ENCODE measurements at places on chromosomes 13 and 19. TPM values are rescaled to one million over a fixed set of nuclear protein-coding genes. Genes with fewer than 3 reads are reported as not detected.

Gene ZNF558
- total RNA-seq, result 21.5 TPM

Gene C1QTNF9
- not detected for total RNA-seq

- no peaks in the 10 kb centered on the region for H3K27me3 ChIP-seq
- peak overlapping the region; percentile 98 for H3K27ac ChIP-seq
- H3K4me3 ChIP-seq, result no peak overlapping the region
- H3K36me3 ChIP-seq, result peaks cover 29% of the 10 kb centered on the region
- no peak for DNase-seq
Observed at GRCh38 chr13:97262058-97262457, 39.9 kb downstream of the MBNL2 start.

Gene COG3
- total RNA-seq, result 30.4 TPM

DNA sequence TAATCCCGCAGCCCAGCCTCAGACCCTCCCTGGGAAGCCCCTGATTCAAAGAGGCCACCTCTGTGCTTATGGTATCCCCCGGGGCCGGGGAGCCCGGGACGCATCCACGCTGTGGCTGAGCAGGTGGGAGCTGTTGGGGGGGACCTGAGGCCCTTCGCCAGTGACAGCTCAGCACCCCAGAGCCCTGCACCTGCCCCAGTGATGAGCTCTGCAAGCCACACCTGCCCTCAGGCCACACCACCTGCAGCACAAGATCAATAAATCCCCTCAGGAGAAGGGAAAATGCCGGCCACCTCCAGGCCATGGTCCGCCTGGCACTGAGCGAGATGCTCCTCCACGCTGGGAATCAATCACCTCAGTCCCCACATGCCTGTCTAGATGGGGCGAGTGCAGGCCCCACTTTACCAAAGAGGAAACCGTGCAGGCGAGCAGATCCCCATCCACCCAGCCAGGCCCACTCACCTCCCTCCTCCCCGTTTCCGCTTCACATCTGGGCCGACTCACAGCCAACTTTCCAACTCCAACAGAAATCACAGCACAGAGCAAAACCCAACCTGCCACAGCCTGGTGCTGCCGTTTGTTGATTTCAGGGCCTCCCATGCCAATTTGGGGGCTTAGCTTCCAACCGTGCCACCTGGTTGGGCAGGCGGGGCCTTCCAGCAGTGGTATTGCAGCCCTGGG, 12.8 kb downstream of the MOB3A start:
- H3K36me3 ChIP-seq, result peaks cover 3% of the 10 kb centered on the region
- H3K27ac ChIP-seq, result no peak overlapping the region
- peaks cover 9% of the 10 kb centered on the region for H3K4me1 ChIP-seq
- no peak overlapping the region for H3K4me3 ChIP-seq
- no peaks in the 10 kb centered on the region for H3K27me3 ChIP-seq

- no peak overlapping the region for H3K4me3 ChIP-seq
- no peaks in the 10 kb centered on the region for H3K27me3 ChIP-seq
- no peak for DNase-seq
- H3K4me1 ChIP-seq, result no peaks in the 10 kb centered on the region
- H3K27ac ChIP-seq, result no peak overlapping the region
Observed at GRCh38 chr13:26829716-26830115, 69.1 kb upstream of the GPR12 start.

- peaks cover 17% of the 10 kb centered on the region for H3K4me1 ChIP-seq
- peak overlapping the region; percentile 99 for H3K27ac ChIP-seq
- H3K27me3 ChIP-seq, result no peaks in the 10 kb centered on the region
- peaks cover 54% of the 10 kb centered on the region for H3K36me3 ChIP-seq
Observed at GRCh38 chr19:36574741-36575140, 1.6 kb upstream of the ZNF529 start.

Gene ZFP14
- 7.6 TPM for total RNA-seq

Gene ZNF442
- 5.1 TPM for total RNA-seq

DNA sequence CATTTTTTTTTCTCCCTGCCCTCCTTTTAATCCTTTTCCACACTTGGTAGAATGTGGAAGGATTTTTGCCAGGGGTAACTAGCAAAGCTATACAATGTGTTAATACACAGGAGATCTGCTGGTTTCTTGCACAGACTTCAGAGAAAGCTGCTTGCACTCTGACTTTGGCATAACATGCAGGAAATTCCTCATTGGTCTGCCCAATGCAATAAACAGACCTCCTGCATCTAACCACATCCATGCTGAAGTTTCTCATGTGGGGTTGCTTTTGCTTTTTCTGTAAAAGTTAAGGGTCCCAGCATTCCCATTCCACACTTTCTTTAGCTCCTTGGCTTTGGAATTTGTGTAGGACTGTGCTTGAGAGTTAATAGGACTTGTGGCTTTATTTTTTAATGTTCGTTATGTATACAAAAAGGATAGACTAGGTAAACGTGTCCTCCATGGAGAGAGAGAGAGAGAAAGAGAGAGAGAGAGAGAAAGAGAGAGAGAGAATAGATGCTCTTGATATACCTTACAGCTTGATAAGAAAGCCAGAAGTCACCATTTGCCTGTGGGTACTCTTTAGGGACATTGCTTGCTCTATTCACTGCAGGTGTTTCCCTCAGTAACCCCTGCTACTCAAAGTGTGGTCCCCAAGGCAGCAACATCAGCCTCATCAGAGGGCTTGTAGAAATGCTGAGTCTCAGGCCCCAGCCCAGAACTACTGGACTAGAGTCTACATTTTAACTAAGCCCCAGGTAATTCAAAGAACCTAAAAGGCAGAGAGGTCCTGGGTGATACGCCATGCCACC, 170.5 kb downstream of the SHISA2 start:
- DNase-seq, result no peak
- H3K36me3 ChIP-seq, result no peaks in the 10 kb centered on the region
- H3K4me3 ChIP-seq, result peak overlapping the region; percentile 78
- peaks cover 4% of the 10 kb centered on the region for H3K27me3 ChIP-seq

- no peak overlapping the region for H3K4me3 ChIP-seq
- peaks cover 9% of the 10 kb centered on the region for H3K4me1 ChIP-seq
- DNase-seq, result peak; percentile 34
- H3K27me3 ChIP-seq, result no peaks in the 10 kb centered on the region
- no peak overlapping the region for H3K27ac ChIP-seq
Observed at GRCh38 chr13:100537951-100538462, 50.6 kb downstream of the GGACT start.

Gene NAPSA
- total RNA-seq, result 6.0 TPM

DNA sequence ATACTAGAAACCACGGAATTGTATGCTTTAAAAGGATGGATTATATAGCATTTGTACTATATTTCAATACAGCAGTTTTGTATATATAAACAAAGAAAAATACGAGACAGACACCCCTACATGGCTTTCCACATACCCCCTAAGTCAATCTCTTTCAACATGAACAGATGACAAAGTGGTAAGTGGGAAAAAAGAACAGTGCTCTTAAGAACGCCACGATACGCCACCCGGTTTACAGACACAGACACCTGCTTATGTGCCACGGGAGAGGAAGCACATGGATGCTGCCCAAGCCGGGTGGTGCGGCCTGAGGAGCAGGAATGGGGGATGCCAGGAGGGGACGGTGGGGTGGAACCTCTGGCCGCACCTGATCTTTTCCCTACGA, 8.1 kb downstream of the CAPS start:
- no peak overlapping the region for H3K27ac ChIP-seq
- peaks cover 12% of the 10 kb centered on the region for H3K36me3 ChIP-seq
- no peaks in the 10 kb centered on the region for H3K27me3 ChIP-seq

Gene CDADC1
- 12.5 TPM for total RNA-seq

Gene PSPN
- 4.8 TPM for total RNA-seq

Gene CHMP2A
- 86.5 TPM for total RNA-seq

Gene CGB8
- 9.4 TPM for total RNA-seq

Gene DOCK6
- total RNA-seq, result 58.9 TPM

DNA sequence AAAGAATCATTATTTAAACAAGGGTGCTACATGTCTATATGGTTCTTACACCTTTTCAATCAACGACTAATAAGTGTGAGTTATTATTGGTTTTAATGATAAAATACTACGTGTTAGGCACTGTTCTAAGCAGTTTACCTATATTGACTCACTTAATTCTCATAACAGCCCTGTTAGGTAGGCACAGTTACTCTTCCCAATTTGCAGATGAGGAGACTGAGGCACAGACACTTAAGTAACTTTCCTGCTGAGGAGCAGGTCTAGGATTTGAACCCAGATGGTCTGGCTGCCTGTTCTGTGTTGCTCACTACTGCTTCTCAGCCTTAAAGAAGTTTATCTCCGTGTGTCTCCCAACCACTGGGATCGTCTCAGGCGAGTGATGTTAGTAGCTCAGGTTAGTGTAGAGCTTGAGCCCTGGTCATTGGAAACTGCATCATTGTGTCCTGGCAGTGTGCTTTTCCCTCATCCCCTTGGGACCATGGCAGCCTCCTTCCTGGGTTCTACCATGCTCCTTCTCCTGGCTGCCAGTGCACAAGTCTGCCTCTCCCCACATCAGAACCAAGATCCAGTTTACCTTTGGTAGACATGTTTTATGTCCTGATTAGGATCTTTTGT, 10.9 kb downstream of the UBAC2 start:
- H3K27ac ChIP-seq, result peak overlapping the region; percentile 12
- peaks cover 36% of the 10 kb centered on the region for H3K4me1 ChIP-seq
- peaks cover 37% of the 10 kb centered on the region for H3K36me3 ChIP-seq

Gene A1BG
- 11.7 TPM for total RNA-seq

GRCh38 chr19:52343548-52343947, 7.5 kb downstream of the ZNF610 start:
- H3K4me3 ChIP-seq, result no peak overlapping the region
- H3K27ac ChIP-seq, result peak overlapping the region; percentile 56
- peak; percentile 71 for DNase-seq

Gene ZNF430
- 13.4 TPM for total RNA-seq

- no peaks in the 10 kb centered on the region for H3K27me3 ChIP-seq
- peak overlapping the region; percentile 98 for H3K27ac ChIP-seq
- no peak for DNase-seq
- peaks cover 3% of the 10 kb centered on the region for H3K36me3 ChIP-seq
Observed at GRCh38 chr13:73173279-73173811, 114.5 kb downstream of the KLF5 start.

Gene COX7A1
- total RNA-seq, result not detected

Gene KIRREL2
- total RNA-seq, result 3.3 TPM

DNA sequence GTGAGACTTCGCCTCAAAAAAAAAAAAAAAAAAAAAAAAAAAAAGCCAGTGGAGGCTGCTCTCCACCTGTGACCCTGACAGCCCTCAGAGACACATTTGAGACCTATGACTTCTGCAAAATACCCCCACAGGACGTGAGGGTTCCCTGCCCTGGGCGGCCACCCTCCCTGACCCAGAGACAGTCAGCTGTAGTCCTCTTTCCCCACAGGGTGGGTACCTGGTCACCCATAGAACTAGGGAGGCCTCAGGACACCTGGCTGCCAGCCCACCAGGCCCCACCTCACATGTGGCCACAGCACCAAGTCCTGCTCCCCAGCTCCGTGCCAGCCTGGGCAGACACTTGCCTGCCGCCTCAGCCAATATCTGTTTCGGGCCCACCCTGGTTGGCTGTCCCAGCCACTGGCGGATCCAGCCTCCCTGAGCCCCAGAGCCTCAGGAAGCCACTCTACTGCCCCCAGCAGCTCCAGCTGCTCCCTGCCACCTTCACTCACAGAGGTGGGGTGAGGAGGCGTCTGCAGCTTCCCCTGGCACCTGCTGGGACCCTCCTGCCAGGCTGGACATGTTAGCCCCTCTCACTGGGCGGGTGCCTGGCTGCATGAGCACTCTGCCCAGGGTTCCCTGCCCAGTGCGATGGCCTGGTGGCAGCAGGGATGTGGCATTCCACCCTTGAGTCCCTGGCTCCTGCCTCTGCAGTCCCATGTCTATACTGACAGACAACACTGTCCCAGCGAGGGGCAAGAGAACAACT, 6.9 kb downstream of the MKNK2 start:
- no peak overlapping the region for H3K4me3 ChIP-seq
- H3K36me3 ChIP-seq, result no peaks in the 10 kb centered on the region
- no peak overlapping the region for H3K27ac ChIP-seq
- no peaks in the 10 kb centered on the region for H3K27me3 ChIP-seq

DNA sequence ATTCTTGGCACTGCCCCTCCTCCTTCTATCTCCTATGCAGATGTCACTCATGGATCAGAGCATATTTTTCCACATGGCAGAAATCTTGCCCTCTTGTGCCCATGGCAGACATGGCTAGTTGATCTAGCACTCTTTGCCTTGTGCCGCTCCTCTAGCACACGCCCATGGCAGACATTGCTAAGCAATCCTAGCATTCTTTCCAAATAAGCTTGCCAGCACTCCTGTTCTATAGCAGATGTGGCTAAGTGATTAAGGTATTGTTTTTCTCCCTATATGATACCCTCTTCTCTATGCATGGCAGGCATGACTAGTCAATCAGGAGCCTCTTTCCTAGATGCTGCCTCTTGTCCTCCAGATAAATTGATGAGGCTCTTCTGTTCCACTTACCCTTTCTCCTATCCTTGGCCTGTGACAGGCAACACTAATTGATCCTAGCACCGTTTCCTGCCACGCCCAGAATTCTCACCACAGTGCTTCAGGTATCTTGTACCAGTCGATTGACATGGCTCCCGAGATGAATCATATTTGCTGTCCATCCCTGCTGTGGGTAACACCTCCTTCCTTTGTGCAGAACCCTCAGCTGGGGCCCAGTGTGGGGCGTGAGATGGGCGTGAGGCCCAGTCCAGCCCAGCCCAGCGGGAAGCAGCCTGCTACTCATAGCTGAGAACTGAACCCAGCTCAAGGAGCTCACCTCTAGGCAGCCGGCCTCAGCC, 26.9 kb downstream of the TMED1 start:
- peak overlapping the region; percentile 8 for H3K4me3 ChIP-seq
- no peaks in the 10 kb centered on the region for H3K27me3 ChIP-seq
- H3K27ac ChIP-seq, result peak overlapping the region; percentile 81
- no peak for DNase-seq
- H3K36me3 ChIP-seq, result peaks cover 29% of the 10 kb centered on the region

Gene TEX101
- total RNA-seq, result not detected

DNA sequence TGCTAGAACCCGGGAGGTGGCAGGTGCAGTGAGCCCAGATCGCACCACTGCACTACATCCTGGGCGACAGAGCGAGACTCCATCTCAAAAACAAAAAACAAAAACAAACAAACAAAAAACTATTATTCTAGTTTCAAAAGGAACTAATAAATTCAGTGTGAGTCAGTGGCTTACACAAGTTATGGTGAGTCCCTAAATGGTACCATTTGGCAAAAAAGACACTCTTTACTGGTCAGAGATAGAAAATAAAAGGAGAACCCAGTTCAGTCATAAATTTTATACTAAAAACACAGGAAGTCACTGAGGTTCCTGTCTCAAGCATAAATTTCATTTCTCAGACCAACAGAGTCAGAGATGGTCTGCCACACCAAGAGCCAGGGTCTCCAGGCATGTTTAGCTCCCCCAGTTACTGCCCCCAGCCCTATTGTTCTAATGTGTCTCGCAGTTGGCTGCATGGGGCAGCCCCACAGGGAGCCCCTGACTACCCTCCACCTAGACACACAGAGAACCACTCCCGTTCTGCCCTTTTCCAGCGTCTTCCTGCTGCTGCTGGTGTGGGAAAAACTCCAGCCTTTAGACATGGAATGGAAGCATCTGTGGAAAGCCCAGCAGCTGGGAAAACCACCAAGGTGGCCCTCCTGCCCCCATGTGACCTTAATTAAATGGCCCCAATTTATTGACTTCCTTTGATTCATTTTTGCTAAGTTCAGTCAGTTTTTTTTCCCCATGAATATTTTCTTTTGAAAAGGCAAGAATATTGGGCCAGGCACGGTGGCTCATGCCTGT, 12.2 kb downstream of the THSD1 start:
- no peaks in the 10 kb centered on the region for H3K4me1 ChIP-seq
- H3K36me3 ChIP-seq, result no peaks in the 10 kb centered on the region
- DNase-seq, result no peak
- peaks cover 4% of the 10 kb centered on the region for H3K27me3 ChIP-seq
- no peak overlapping the region for H3K27ac ChIP-seq

Gene SMIM44
- total RNA-seq, result not detected

Gene COL5A3
- 1.1 TPM for total RNA-seq

Gene NLRP11
- total RNA-seq, result not detected

Measured in type B pancreatic cell (in vitro differentiated cells).